Stimulated activated CD8-positive, alpha-beta memory T cell treated with anti-CD3 and anti-CD28 coated beads, Interleukin-2, amount 100 ng/mL, for 1 hour (primary cell): ENCODE measurements at places on chromosomes 2 and 18.

- no peak for DNase-seq
These were observed 119.4 kb downstream of the PHLPP1 start for GRCh38 chr18:62834715-62835114.

DNA sequence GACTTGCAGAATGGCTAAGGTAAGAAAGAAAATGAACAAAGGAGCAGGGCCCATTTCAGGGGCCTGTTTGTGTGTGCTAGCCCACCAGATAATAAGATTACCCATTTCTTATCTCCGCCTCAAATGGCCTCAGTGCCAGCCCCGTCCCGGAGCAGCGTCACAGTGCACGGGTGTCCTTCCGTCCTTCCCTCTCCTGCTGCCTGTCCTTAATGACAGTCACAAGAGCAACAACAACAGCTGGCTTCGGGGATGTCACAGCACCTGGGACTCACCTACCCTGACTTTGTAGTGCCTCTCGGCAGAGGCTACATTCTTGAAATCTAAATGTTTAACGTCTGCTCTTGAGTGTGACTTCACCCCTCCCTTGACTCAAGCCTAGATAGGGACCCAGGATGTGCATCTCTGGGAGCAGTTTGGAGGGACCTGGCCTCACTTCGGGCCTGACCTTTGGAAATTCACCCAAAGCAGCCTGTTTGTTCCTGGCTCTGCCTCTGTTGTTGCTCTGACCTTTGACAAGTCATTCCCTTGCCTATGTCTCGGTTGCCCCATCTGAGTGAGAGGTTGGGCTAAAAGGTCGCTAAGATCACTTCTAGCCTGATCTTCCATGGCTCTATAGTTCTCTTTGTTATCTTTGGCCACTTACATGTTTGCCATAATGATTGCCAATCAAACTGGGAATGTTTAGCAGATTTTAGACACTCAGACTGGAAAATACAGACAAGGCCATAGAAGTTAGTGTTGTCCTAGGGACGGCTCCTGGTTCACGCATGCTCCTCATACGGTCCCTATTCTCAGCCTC is 122.5 kb downstream of the KLHL29 start:
- no peak for DNase-seq

- DNase-seq = peak; percentile 46
These were observed 136.9 kb upstream of the CAB39 start for GRCh38 chr2:230575642-230576324.

- no peak for DNase-seq
These were observed 219.7 kb upstream of the HS6ST1 start for GRCh38 chr2:128538396-128538795.

DNA sequence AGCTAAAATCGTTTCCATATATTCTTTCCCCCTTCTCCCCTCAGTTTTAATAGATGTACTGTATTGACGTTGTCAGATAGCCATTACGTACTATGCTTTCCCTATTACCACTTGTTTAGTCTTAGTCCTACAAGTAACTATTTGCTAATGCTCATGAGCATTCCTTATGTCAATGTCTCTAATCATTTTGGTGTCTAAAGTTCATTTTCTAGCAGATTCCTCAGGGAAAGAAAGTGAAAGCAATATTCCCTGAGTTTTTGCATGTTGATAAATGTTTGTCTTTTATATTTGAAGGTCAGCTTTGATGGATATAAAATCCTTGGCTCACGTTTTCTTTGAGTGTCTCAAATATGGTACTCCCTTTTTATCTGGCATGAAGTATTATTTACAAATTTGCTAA is 253.3 kb upstream of the STON1 start:
- no peak for DNase-seq

- DNase-seq = no peak
These were observed 78.8 kb upstream of the PELI1 start for GRCh38 chr2:64223055-64223454.

DNA sequence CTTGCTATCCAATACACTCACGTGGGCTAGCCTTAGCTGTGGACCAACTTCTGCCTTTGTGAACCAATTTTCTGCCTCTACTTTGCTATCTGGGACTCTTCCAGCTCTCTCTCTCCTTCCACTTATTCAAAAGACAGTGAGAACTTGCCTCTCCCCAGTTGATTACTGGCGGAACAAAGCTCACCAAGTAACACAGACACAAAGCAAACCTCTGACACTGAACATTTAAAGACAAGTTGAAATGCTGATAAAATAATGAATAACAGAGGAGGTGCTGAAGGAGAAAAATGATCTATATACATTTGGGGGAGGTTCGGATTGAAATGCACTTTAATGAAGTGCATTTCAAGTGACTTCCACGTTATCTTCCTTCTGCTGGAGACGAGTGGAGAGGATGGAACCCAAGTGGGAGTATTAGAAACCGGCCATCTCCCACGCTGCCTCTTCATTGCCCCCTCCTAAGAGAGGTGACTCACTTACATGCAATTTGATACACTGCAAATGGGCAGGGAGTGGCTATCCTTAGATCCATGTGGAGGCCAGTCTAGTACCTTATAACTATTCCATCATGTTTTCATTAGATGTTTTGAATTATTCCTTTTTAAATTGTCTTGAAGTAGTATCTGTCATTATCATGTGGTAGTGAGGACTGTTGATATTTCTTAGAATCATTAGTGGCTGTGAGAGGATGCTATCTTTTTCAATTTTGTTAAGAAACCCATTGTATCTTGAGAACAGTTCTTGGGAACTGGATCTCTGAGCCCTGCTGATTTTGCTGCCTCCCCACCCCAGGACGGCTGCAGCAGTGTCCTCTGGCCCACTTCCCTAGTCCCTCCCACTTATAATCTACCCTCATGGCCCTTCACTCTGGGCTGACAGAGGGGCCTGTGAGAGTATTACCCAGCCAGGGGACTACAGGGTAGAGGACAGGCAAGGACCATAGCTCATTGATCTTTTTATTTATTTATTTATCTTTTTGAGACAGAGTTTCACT is 6.0 kb upstream of the GLI2 start:
- no peak for DNase-seq

GRCh38 chr18:63106727-63107126 is 212.8 kb downstream of the BCL2 start:
- no peak for DNase-seq

DNA sequence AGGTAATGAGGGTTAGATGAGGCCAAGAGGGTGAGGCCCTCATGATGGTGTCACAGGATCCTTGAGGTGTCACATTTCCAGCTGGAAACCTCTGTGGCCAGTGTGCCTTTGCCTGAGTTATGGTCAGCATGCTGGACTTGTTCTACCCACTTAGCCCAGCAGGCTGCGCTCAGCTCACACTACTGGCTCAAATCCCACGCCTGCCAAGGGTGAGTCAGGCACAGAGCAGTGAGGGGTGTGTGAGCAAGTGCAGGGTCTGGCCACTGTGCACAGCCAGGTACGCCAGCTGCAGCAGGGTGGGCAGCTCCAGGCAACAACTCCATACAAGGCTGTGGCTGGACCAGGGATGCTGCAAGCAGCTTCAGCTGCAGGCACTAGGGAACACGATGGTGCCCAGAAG is 616.6 kb upstream of the FSHR start:
- DNase-seq = no peak

DNA sequence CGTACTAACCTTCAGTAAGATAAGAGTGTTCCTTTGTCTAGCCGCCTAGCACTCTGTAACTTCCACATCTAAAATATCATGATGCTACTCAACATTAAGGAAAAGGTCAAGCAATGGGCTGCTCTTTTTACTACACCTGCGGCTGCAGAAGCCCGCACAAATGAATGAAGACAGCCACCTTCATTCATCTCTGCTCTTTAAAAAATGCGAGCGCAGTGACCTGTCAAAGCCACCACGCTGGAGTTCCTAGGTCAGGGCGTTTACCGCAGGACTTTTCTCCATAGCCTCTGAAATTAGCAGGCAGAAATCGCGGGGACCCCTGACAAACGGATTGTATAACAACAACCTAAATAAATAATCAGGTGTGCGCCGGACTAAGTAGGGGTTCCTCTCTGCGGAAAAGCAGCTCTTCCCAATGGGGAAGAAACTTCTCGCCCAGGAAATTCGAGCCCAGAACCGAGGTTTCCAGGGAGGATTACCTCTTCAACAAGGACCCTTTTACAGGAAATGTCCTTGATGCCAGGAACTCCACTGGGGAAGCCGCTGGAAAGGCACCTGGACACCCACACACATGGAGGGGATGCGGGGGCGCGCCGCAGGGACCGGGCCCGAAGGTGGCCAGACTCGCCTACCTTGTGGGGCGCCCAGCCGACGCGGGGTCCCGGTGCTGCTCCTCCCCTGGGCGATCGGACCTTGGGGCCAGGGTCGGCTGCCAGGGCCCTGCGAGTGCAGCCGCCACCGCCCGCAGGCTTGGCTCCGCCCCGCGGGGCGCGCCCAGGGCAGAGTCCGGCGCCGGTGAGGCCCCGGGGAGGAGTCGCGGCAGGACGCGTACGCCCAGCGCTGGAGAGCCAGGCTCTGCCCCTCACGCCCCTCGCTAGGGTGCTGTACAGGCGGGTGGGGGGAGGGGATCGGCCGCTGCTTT is at the start of gene CCDC68:
CCDC68 (minus strand) TSS at position 758 of the 922 bp plus-strand sequence. CDS start 16,670 bp downstream, outside the sequence.
- DNase-seq = no peak

GRCh38 chr2:137161250-137161649 is 395.9 kb downstream of the THSD7B start:
- DNase-seq = no peak

- DNase-seq = no peak
These were observed 111.2 kb upstream of the SETBP1 start for GRCh38 chr18:44569391-44570055.

DNA sequence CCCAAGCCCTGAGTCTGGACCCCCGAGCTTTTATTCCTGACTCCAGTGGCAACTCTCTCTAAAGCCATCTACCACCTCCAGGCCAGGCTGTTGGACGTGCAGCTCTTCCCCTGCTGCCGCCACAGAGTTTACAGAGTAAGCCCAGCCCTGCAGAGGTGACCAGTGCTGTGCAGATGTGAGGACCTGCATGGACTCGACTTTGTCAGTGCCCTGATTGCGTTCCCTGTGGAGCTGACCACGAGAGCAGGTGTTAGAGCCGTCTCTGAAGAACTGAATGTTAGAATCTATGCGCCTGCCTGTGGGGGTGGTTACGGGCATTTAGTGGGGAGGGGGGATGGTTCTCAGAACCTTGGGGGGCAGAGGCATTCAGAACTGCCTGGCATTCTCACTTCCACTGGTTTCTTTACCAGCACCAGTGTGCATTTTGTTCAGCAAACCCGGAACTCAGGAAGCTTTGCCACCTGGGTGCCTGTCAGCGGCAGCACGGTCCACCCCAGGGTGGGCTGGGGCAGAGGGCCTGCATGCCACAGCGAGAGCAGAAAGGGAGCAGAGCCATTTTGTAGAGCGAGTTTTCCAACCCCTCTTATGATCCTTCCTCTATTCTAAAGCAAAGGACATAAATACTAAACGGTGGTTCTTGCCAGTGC is 137.9 kb downstream of the KLHL29 start:
- no peak for DNase-seq

- DNase-seq = no peak
These were observed 1.6 kb downstream of the CHCHD5 start for GRCh38 chr2:112585873-112586464.

DNA sequence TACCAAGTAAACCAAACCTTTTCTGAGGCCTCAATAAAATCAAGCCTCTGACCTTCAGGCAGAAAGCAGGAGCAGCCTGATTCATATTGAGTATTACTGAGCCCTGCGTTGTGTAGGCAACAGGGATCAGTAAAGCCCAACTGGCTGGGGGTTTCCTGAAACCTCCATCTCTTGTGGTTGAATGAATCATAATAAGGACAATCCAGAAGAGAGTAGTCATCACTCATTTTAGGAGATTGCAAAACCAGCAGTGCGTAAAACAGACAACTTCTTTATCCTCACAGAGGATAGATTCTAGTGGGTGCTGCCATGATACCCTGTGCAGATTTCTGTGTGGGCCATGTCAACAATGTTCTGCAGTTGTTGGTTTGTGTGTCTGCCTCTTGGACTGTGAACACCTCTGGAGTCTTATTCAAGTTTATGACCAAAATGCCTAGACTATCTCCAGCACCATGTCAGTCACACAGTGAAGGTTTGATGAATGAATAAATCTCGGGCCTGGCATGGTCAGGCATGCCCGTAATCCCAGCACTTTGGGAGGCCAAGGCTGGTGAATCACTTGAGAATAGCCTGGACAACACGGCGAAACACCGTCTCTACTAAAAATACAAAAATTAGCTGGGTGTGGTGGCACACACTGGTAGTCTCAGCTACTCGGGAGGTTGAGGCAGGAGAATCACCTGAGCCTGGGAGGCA is 51.8 kb upstream of the RAB27B start:
- no peak for DNase-seq

DNA sequence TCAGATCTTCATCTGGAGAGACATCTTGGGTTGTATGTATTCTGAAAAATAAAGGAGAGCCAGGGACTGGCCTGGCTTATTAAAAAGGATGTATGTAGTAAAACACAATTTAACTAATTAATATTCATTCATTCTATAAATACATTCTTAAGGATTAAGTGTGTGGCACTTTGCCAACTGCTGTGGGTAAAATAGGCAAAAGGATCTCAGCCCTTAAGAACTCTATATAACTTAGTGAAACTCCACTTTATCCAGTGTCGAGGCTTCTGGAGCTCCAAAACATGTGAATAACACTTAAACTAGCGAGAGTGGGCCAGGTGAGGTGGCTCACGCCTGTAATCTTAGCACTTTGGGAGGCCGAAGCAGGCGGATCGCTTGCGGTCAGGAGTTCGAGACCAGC is 7.7 kb upstream of the STK39 start:
- DNase-seq = no peak

DNA sequence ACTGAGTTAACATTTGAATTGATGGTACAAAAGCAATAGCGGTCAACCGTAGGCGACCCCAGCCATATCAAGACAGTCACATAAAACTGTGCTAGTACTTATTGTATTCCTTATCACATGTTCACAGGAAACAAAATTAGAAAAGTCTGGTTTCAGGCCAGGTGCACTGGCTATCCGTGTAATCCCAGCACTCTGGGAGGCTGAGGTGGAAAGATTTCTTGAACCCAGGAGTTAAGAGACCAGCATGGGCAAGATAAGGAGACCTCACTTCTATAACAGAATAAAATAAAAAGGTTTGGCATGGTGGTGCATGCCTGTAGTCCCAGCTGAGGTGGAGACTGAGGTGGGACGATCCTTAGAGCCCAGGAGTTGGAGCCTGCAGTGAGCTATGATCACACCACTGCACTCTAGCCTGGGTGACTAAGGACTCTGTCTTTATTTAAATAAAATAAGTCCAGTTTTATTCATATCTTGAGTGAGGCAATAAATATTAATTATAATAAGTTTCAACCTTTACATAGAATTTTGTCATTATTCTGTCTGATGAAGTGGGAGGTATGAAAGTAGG is 84.1 kb upstream of the RGPD4 start:
- DNase-seq = no peak
